Osteocyte (in vitro differentiated cells): ENCODE measurements at places on chromosomes 6 and 20. TPM values are rescaled to one million over a fixed set of nuclear protein-coding genes. Genes with fewer than 3 reads are reported as not detected.

DNA sequence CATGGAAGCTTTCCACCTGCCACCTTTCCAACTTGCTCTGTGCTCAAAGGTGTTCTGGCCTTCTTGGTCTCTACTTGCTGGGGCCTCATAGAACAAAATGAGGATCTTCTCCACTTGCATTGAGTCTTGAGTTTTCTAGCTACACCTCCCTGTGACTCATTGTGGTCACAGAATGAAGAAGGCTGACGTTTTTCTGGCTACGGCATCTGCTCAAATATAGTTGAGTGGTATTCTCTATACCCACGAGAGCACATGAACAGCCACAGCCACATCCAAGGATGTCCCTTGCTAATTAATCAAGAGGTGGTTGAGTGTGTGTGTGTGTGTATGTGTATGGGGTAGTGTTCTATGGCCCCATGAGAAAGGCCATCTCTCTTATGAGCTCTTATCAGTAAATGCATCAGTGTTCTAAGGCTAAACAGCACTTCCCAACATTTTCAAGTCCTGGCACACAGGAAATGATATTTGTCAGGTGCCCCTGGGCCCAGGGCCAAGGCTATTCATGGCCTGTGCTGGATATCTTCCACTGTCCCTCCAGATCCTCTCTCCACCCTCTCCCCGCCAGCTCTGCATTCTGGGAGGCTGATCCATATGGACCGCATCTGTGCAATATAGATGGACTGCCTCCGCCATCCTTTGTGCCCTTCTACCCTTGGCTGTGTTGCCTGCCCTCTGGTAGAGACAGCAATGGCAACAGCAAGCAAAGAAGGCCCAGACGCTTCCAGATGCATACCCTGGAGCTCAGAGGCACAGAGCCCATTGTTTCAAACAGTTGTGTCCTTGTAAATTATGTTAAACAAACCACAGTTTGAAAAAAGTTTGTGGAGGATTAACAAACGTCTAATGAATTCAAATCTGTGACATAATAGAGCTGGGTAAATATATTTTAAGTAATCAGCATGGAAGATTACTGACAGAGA, 150.2 kb downstream of the LRFN2 start:
- DNase-seq, result no peak

DNA sequence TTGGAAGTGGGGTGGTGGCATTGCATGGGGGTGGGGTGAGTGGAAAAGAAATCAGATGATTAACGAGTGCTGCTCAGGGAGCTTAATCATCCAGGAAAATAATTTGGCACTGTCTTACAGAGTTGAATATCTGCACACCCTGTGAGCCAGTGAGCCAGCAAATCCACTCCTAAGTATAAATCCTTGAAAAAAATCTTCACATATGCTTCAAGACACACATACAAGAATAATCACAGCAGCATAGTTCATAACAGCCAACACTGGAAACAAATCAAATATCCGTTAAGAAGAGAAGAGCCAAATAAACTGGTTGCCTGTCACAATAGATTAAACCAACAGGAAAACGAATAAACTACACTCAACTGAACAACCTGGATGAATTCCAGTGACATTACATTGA, 62.8 kb downstream of the SAMD3 start:
- no peak for DNase-seq

GRCh38 chr20:19834783-19835182, 76.7 kb downstream of the RIN2 start:
- no peak for DNase-seq

GRCh38 chr6:154768280-154768679, 35.1 kb downstream of the SCAF8 start:
- DNase-seq, result no peak

DNA sequence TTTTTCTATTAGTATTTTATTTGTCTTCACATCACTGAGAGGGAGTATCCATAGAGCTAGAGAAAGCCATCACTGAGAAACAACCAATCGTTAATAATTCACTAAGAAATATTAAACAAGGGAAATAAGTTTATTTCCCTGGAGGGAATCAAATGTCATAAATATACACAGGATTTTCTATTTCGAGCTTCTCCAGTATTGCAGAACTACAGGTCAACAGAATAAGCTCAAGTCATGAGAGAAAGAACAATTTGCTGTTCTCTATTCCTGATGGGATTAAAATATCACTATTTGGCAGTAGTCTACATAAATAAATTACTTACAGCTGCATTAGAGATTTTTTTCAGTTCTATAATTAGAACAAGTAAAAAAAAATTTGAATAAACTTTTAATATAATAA, 2.2 kb upstream of the FAM162B start:
- DNase-seq, result no peak

DNA sequence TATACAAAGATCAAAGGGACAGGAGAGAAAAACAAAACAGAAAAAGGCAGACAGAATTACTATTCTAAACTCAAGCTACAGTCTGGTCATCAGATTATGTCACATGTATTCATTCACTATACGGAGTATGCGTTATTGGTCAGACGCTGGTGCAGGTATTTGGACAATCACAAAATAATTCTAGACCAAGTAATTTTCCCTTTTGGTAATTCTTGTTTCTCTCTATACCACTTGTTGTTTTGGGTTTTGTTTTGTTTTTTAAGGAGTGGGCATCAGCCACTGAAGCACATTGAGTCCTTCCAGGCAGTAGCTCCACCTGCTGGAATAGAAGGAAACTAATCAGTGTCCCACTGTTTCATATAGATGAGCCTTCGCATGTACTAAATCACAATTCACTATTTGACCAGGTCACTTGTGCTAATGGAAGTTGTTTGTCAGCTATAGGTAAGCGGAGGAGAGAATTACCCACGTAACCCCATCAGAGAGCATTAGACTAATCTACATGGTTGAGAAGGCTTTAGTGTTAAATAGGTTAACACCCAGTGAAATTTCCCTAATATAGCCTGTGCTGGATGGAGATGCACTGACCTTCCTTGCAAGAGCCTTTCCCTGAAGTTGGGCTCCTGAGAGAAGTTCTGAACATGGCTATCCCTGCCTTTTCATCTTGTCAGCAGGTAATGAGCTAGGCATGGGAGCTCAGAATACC, 77.9 kb downstream of the TNFAIP3 start:
- DNase-seq, result no peak

GRCh38 chr6:34908194-34908593, 19.1 kb downstream of the ANKS1A start:
- DNase-seq, result no peak

- DNase-seq, result peak; percentile 95
Observed at GRCh38 chr6:149862922-149863697, 1.0 kb downstream of the LRP11 start.

DNA sequence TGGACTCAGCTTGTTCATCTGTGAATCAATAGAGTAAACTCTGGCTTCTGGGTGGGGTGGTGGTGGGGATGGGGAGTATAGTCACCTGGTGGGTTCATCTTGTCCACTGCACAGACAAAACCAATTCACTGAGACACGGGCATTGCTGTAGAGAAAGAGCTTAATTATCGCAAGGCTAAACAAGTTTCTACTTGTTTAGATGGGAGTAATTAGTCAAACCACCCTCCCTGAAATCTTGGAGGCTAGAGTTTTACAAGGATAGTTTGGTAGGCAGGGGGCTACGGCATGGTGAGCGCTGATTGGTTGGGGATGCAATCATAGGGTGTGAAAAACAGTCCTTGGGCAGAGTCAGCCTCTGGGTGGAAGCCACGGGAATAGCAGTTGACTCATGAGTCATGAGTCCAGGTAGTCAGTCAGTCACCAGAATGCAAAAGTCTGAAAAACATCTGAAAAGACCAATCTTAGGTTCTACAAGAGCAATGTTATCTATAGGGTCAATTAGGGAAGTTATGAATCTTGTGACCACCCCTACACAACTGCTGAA, 77.8 kb downstream of the STMND1 start:
- DNase-seq, result no peak

DNA sequence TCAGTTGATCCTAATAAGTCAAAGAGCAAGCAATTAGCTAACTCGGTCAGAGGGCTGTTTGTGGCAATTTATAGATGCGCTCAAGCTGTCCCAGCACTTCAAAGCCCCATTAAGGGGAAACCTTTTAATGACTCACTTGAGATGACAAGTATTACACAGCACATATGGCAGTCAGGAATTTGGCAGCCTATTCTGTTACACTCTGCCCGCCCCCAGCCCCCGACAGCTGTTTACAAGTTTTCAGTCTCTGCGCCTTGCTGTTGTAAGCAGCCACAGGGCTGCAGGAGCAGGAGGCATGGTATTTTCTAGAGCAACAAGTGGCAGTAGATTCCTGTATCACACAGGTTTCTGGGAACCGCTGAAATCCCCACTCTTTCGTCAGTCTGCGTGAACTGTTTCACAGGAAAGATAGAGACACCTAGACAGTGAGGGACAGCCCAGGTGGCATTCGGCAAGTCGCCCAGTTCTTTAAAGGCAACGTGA, 263.0 kb downstream of the FOXC1 start:
- no peak for DNase-seq

- DNase-seq, result no peak
Observed at GRCh38 chr6:14975471-14975817, 270.4 kb upstream of the JARID2 start.

- DNase-seq, result no peak
Observed at GRCh38 chr6:147625946-147626345, 117.5 kb downstream of the SAMD5 start.

DNA sequence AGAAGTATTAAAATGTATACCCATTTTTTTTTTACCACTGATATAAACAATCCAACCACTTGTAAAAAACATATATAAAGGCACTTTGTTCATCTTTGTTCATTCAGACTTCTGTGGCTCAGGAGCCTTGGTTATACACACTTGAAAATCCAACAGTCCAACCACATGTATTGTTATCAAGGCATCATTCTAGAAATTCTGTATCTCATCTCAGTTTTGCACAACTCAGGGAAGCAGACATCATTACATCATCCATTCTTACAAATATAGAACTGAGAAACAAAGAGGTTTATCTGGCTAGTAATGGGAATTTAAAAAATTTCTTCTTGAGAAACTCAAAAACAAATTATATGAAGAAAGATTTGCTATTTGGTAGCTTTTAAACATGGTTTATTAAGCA, 88.1 kb downstream of the HMGCLL1 start:
- no peak for DNase-seq

DNA sequence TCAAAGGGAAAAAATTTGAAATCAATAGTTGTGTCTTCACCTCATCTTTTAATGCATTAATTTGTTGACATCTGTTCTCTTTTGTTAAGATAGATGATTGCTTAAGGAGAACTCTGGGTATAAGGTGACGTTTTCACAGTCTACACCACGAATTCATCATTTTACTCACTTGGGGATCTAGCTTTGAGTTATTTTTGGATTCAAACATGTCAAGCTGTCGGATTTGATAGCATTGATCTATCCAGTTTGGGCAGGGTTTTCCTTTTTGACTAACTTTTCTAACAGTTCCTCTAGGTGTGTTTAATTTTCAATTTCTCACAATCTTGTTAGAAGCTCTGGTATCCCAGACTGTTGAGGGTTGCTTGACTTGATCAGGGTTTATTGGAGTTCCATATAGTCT, 49.6 kb downstream of the HECA start:
- DNase-seq, result no peak

The UNC5CL gene
- 0.51 and 0.76 TPM in 2 replicates for total RNA-seq

The FOXF2 gene
- 1.5 and 1.8 TPM in 2 replicates for total RNA-seq

The PTPRK gene
- 130 and 131 TPM in 2 replicates for total RNA-seq

The OR2H1 gene
- not detected in 2 replicates for total RNA-seq

The PKIB gene
- total RNA-seq, result 28.7 and 35.0 TPM in 2 replicates
